ENCODE measurements at places on chromosomes 16 and 17.
A peak's percentile ranks its signal among the peaks of the same experiment; 100 is the strongest.

DNA sequence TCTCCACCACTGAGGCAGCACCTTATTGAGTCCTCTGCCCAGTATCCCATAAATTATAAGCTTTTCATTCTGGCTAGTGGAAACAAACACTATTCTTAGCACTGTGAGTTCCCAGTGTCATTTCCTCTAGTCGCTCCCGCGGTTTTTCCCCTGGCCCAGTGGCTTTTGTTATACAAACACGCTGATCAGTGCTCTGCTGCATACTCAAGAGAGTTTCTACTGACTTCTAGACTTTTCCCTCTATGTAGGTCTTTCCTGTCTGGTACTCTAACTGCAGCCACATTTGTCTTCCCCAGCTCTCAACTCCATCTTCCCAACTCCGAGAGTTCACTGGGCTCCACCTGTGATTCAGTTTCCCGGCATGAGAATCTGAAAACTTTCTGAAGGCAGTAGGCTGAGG, 556.6 kb upstream of the SALL1 start:
- DNase-seq, result no peak

DNA sequence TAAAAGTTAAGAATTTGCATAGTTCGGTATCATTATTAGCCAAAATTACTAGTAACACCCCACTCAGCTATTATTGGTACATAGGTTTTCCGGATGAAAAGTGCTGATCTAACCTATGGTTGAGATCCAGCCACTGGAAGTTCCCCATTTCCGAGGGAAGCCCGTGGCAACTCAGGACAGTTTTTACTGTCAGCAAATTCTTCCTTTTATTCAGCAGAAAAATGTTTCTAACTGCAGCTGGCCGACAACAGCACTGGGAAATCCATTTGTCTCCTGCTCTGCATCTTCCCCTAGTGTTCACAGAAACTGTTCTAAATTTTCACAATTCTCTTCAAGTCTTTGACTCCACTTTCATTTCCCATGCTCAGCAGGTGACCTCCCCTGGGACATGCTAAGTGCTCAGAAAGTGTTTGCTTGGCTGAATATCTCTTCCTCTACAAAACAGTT, 15.5 kb upstream of the MMD start:
- DNase-seq, result peak; percentile 26

DNA sequence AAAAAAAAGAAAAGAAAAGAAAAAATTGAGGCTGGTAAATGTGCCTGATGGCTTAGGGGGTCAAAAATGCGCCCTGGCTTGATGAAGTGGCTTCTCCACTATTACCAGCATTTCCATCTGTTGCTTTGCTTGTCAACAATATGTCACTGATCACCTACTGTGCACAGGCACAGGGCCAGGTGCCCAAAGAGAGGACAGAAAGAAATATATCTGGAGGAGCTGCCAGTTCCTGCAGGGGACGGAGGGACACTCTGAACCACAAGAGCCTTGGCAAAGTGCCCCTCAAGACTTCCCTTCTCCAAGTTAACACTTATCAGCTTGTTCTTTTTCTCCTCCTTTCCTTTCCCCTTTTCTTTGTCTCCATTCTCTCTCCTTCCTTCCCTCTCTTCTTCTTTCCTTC, 34.7 kb downstream of the GINS3 start:
- DNase-seq, result no peak

DNA sequence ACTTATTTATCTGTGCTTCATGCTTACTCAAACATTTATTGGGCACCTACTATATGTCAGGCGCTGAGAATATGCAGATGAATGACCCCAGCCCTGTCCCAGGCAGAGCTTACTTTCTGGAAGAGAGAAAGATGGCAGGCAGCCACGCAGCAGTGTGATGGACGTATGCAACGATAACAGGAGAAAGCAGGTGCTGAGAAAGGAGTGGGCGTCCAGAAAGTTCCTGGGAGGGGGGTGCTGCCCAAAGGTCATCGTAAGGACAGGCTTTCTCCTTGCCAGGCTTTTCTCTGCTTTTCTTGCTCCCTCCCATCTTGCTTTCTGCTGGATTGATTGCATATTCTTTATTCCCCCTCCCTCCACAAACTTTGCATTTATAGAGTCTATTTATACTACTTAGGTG, 124.5 kb downstream of the GAS7 start:
- DNase-seq, result no peak

DNA sequence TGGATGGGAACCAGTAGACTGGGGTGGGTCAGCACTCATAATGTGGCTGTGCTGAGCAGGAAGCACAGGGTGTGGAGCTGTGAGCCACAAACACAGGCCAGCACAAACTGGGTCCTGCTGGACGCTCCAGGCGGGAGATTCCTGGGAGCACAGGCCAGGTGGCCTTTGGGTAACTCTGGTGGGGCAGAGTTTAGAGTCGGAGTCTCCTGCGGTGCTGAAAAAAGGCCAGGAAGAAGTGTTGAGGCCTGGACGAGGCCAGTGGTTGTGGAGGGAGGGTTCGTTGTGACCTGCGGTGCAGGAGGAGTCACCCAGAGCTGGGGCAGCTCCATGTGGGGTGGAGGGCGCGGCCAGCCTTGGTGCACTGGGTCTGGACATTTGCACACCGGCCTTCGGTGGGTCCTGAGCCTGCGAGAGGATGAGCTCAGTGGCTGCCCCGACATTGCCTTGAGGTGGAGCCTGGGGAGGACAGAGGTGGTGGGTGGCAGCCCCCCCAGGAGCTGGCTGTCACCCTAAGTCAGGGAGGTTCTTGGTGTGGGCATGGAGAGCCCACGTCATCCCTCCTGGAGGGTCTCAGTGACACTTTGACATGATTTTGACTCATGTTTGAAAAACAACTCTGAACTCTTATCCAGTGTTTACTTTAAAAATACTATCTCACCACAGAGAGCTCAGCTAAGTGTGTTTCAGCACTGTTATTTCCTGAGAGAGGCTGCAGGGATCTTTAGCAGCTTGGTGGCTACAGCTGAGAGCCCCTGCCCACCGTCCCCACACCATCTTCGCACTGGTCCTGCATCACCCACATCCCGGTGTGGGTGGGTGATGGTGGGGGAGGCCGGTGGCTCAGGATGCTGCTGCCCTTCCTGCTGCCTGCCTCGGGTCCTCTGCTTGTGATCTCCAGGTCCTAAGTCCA, 98.7 kb downstream of the NPIPB11 start:
- DNase-seq, result no peak

DNA sequence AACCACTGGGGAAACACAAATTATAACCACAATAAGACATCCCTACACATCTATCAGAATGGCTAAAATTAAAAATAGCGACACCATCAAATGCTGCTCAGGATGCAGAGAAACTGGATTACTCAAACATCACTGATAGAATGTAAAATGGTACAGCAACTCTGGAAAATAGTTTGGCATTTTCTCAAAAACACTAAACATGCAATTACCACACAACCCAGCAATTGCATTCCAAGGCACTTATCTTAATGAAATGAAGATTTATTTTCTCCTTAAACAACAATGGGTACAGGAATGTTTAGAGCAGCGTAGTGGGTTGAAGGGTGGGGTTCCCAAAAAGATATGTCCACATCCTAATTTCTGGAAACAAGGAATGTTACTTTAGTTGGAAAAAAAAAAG, 309.0 kb upstream of the PMFBP1 start:
- no peak for DNase-seq

- DNase-seq, result no peak
These were observed 64.5 kb upstream of the SEC14L1 start for GRCh38 chr17:77076124-77076830.

DNA sequence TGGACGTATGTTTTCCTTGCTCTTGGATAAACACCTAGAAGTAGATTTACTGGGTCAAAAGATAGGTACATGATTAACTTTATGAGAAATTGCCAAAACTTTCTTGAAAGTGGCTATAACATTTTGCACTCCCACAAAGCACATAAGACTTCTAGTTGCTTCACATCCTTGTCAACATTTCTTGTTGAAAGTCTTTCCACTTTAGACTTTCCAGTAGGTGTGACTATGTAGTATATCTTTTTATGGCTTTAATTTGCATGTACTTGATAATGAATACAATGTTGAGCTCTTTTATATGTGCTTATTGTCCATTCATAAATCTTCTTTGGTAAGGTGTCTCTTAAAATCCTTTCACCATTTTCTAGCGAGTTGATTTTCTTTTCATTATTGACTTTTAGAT, 241.2 kb upstream of the RPL38 start:
- DNase-seq, result no peak

DNA sequence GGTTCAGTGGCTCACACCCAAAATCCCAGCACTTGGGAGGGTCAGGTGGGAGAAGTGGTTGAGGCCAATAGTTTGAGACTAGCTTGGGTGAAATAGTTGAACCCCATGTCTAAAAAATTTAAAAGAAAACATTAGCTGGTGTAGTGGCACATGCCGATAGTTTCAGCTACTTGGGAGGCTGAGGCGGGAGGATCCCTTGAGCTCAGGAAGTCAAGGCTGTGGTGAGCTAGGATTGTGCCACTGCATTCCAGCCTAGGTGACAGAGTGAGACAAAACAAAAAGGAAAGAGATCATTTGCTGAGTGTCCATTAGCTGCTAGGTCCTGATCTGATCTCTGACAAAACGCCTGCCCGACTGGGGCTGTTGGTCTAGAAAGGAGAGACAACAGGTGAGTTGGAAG, 14.1 kb upstream of the DBNDD1 start:
- no peak for DNase-seq

GRCh38 chr16:73019457-73020362, 28.2 kb downstream of the ZFHX3 start:
- DNase-seq, result no peak
